HCEC 1CT (cell line): ENCODE measurements at places on chromosomes 7 and 10.

GRCh38 chr7:156174428-156174827 lies 362.2 kb upstream of the SHH start:
- DNase-seq: no peak

DNA sequence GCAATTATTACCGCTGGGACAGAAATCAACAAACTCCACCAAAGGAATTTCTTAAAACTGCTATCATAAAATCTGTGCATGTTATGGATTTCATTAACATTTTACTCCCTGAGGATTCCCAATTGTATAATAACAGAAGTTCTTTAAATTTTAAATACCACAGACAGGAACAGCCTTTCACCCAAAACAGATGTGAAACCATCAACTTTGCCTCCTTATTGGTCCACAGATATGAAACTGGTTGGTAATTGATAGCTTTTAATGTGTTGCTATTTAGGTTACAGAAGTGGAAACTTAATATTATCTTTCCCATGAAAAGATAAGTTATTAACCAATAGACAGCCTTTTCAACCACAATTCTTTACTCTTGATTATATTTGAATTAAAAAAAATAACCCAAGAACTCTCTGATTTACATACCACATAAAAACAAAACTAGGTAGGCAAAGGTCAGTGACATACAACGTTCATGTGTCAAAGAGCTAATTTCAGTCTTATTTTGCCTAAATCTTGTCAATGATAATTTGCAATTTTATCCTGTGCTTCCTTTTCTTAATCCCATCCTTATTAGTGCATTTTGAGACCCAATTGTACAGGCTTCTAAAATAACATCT lies 90.0 kb downstream of the NRP1 start:
- no peak for DNase-seq

GRCh38 chr7:6161463-6162330 lies 110.7 kb downstream of the CYTH3 start:
- DNase-seq: no peak

- DNase-seq: no peak
Observed at GRCh38 chr7:7060828-7061599, 121.3 kb upstream of the C1GALT1 start.

DNA sequence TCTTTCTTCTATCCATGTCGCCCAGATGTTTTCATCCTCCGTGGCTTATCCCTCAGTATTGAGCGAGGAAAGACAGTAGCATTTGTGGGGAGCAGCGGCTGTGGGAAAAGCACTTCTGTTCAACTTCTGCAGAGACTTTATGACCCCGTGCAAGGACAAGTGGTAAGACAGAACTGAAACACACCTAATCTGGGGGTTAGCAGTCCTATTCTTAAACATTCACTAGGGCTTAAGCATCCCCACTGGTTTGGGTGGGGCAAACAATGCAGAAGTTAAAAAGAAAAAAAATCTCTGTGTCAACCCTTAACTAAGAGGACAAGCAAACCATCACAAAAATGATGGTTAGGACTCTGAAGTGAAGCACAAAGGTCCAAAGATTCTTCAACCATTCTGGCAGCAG lies 43.8 kb downstream of the SP8 start:
- DNase-seq: no peak
